ENCODE measurements at places on chromosomes 16 and 17.

DNA sequence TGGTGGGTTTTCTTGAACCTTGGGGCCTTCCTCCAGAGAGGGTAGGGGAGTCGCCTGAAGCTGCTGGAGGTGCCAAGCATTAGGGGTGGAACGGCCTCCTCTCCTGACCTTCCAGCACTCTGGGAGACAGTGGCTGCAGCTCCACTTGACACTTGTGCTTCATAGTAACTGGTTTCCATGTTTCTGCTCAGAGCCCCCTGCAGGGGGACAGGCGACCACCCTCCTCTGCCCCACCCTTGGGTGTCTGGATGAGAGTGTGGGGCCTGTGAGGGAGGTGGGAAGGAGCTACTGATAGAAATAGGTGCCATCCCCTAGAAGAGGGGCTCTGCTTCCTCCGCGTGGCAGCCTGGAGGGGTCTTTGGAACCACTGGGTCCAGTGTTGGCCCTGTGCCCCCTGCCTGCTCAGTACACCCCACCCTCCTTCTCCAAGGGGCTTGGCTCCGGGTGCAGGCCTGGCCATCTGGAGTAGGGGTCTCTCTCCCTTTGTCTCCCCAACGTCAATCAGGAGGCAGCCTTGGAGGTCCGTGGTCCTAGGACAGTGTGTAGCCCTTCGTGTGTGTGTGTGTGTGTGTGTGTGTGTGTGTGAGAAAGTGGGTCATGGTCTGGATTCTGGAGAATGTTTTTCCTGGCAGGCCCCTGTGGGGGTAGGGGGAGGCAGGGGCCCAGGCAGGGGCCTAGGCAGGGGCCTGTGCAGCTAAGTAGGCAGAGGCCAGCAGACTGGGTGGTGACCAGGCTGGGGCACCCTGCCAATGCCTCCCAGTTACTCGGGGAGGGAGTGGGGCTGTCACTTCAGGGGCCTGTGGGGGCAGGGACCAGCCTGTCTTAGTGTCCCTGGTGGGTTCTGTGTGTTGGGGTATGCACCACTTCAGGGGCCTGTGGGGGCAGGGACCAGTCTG lies 4.9 kb downstream of the LASP1 start:
- no peak for DNase-seq

DNA sequence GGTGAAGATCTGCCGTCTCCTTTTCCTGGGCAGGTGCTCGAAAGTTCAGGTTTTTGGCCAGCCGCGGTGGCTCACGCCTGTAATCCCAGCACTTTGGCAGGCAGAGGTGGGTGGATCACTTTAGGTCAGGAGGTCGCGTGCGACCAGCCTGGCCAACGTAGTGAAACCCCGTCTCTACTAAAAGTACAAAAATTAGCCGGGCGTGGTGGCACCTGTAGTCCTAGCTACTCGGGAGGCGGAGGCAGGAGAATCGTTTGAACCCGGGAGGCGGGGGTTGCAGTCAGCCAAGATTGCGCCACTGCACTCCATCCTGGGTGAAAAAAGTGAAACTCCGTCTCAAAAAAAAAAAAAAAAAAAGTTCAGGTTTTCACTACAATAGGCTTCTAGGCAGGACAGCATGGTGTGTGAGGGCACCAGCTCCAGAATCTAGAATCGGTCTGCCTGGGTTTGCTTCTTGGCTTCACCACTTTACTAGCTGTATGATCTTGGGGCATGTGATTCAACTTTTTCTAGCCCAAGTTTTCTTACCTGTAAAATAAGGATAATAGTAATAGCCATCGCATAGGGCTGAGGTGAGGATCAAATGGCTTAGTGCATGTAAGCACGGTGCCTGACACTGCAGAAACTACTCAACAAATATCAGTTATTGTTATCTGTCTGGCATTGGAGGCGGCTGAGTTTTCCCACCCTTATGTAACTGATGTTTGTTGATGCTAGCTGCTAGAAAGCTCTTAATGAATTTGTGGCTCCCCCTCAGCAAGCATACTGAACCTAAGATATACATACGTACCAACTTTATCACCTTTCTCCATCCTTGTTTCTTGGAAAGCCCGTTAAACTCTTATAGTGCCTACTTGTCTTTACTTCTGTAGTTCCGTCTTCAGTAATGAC lies 1.3 kb downstream of the PSMD12 start:
- DNase-seq, result no peak

DNA sequence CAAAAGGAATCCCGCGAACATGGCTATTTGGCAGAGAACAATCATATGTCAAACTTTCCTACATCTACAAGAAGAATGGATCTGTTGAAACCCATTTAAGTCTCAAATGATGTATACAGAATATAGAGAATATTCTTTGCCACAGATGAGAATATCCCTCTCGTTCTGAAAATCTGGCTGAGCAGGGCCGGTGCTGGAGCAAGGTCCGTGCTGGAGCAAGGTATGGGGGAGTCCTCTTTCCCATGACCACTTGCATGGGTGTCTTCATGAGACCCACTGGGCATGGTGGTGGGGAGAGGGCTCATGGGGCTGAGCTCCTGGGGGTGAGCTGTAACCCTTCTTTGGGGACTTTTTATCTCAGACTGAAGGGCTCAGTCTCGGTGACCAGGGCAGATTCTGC lies 440.9 kb downstream of the SOX9 start:
- no peak for DNase-seq

DNA sequence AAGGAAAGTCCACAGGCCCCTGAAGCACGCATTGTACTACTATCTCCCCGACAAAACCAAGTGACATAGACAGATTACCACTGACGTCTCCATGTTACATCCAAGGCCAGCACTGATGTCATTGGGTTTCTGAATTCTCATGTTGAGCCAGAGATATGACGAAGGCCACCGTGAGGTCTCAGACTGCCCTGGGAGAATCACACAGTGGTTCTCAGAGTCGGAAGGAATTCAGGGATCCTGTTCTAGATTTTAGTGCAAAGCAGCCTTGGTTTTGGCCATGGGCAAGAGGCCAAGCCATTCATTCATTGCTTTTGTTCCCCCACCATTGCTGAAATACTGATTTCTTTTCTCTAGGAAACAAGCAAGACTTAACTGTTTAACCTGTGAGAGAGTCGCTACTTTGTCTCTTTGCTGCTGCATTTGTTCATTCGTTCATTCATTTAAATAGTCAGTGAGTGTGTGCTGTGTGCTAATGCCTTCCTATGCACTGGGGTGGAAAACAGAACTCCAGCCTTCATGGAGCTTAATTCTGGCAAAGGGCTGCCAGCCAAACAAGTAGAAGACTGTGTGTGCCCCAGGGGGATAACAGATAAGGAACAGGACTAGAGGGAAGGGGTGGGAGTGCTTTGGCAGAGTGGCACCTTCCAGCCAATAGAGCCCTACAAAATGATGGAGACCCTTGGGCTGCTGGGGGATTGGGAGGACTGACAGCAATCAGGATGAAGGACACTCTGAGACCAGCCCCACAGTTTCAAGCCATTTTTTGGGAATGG lies 222.3 kb downstream of the MSI2 start:
- no peak for DNase-seq

DNA sequence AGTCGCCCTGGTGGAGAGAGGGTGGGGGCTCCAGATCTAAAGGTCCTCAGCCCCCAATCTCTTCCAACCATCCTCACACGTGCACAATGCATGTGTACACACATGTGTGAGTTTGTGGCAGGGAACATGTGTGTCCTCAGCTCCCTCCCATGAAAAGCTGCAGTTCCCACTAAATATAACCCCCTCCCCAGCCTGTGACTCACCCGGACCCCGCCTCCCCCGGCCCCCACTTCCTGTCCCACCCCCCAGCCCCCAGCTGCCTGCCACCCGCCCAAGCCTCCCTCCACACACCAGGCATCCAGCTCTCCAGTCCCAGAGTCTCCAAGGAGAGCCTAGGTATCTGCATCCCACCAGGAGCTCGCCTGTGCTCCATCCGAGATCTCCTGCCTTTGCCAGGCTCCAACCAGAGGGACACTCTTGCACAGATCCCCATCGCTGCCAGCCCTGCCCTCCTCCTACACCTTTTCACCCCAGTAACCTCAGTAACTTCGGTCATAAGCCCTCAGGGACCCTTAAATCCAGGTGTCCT lies 3.9 kb downstream of the DLG4 start:
- DNase-seq, result no peak

Measured in NCI-H1417 treated with DMSO at 0.1 percent for 48 hours (cell line).